ENCODE measurements at places on chromosomes 5 and 9. TPM values are rescaled to one million over a fixed set of nuclear protein-coding genes. Genes with fewer than 3 reads are reported as not detected.

Gene SPATA31E1
- not detected for total RNA-seq

Gene JAKMIP2
- 1.3 TPM for total RNA-seq

Gene CD72
- 1.9 TPM for total RNA-seq

Gene ANAPC2
- total RNA-seq, result 27.1 TPM

Gene ASPN
- 11.2 TPM for total RNA-seq

Gene HBEGF
- total RNA-seq, result 0.47 TPM

Gene ADAMTS2
- total RNA-seq, result 36.8 TPM

Gene IL13
- total RNA-seq, result not detected

Gene CLK4
- 30.6 TPM for total RNA-seq

Gene TOR2A
- total RNA-seq, result 1.7 TPM

Gene HNRNPH1
- 625 TPM for total RNA-seq

Gene DNLZ
- total RNA-seq, result 15.6 TPM

Gene LEAP2
- total RNA-seq, result 0.34 TPM

Gene SLC6A18
- total RNA-seq, result not detected

Gene CCNJL
- under 0.01 TPM for total RNA-seq

Gene ARHGEF37
- total RNA-seq, result 1.8 TPM

Gene DTWD2
- 0.52 TPM for total RNA-seq

Gene PTGR1
- total RNA-seq, result 63.9 TPM

Gene HTR4
- total RNA-seq, result not detected

Gene OSTF1
- 38.5 TPM for total RNA-seq
